ENCODE measurements at places on chromosomes 3 and 15.
A peak's percentile ranks its signal among the peaks of the same experiment; 100 is the strongest.

- no peak for DNase-seq
These were observed 68.2 kb downstream of the SIDT1 start for GRCh38 chr3:113600418-113601182.

DNA sequence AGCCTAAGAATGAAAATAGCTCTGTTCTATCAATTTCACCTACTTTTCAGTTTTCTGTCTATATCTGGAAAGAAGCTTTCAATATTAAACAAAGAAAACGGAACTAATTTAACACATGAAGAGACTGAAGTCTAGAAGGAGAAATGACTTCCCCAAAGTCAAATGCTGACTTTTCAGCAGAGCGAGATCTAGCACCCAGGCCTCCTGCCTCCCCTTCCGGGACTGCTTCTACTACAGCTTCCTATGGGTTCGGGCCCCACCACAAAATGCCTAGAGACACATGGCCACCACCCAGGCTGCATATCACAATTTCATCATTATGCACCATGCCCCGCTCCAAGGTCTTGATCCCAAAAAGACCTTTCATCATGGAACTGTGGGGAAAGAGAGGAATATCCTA is 104.5 kb downstream of the SST start:
- no peak for DNase-seq

DNA sequence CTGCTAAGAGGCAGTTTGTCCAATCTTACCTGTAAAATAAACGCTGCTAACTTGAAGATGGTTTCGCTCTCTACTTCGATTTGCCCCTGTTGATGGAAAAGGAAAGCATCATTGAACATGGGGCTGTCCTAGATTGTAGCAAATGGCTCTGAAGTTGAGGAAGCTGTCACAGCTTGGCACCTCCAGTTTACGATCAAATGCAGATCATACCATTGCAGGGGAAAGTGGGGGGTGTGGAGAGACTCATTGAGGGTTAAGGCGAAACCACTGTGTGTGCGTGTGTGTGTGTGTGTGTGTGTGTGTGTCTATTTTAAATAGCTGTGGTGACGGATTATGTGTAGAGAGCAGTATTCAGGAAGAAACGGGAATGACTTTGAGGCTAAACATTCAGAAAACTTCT is 127.6 kb upstream of the LMOD3 start:
- peak; percentile 55 for DNase-seq

DNA sequence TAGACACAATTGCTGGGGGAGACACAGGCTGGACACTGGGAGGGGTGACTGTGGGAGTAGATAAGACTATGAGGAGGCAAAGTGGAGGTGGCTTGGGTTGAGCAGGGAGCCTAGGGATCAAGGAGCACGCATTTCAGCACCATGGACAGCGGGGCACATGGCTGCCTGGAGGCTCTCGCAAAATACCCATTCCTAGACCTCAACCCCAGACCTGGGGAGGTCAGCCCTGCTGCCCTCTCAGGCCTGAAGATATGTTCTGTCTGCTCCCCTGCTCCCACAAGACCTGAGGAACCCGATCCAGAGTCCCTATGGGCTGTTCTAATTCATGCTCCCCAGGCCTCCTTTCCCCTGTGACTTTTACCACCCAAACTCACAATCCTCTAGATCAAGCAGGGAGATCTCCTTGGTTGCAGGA is 16.0 kb upstream of the CPEB1 start:
- peak; percentile 95 for DNase-seq

DNA sequence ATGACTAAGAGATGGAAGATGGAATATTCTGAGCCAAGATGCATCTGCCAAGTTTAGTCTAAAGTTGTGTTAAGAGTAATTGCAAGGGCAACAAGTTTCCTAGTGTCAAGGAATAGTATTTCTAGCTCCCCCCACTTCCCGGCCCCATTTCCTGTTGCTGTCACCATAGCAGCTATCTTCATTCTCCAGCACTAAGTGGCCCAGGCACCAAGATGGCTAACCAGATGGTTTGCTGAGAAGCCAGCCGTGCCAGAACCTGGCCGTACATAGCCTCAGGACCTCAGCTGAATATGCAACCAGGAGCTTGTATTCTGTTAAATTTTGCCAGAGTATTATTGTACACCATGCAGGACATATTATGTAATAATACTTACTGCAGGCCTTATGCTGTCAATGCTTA is 108.8 kb upstream of the UMPS start:
- no peak for DNase-seq

GRCh38 chr3:136955813-136956212 is 2.0 kb upstream of the IL20RB start:
- DNase-seq, result no peak

DNA sequence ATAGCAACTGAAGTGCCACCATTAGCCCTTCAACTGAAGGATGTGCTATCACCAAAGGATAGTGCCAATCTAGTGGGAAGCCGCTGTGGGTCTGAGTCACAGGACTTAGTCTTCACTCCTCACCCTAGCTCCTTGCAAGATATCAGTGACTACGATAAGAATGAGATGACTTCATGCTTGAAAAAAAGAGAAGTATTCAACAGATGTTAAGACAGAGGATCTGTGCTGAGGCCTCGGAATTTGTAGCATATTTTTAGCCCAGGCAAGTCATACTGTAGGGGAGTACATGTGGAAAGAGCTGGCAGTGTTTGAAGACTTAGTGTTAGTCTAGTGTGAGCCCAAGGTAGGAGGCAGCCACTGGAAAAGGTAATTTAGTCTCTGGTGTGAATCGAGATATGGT is 270.7 kb upstream of the LRTM1 start:
- DNase-seq, result no peak

GRCh38 chr3:194287374-194287773 is 63.8 kb downstream of the CPN2 start:
- DNase-seq, result no peak

DNA sequence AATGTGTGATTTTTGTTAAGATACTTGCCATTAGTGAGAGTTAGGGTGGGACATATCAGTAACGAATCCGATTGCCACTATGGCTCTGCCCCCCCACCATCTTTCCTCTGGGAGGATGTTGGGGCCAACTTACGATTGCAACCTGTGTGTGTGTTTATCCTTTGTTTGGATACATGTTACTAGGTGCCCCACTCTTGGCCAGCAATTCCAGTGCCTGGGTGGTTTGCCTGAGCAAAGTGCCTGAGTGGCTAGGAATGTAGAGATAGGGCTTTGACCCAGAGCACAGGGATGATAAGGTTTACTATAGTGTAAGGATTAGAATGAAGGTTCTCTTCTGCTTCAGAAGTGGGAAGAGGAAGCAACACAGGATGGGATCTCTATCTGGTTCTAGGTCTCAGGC is 231.8 kb downstream of the TP63 start:
- no peak for DNase-seq

DNA sequence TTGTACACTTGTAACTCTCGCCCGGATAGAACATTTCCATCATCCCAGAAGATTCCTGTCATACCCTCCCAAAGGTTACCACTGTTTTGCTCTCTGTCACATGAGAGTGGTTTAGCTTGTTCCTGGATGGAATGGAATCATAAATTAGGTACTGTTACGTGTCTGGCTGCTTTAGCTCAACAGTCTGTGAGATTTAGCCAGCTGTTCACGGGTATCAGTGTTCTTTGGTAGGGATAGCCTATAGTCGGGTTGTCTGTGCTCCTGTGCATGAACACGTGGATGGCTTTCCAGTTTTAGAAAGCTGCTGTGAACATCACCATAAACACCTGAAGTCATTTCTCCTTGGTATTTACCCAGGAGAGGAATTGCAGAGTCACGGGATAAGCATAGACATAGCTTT is 58.2 kb upstream of the NR2C2 start:
- DNase-seq, result no peak

- DNase-seq, result no peak
These were observed 28.6 kb downstream of the CGGBP1 start for GRCh38 chr3:88030210-88030609.

- peak; percentile 11 for DNase-seq
These were observed 4.5 kb upstream of the CACNA1D start for GRCh38 chr3:53489787-53490458.

DNA sequence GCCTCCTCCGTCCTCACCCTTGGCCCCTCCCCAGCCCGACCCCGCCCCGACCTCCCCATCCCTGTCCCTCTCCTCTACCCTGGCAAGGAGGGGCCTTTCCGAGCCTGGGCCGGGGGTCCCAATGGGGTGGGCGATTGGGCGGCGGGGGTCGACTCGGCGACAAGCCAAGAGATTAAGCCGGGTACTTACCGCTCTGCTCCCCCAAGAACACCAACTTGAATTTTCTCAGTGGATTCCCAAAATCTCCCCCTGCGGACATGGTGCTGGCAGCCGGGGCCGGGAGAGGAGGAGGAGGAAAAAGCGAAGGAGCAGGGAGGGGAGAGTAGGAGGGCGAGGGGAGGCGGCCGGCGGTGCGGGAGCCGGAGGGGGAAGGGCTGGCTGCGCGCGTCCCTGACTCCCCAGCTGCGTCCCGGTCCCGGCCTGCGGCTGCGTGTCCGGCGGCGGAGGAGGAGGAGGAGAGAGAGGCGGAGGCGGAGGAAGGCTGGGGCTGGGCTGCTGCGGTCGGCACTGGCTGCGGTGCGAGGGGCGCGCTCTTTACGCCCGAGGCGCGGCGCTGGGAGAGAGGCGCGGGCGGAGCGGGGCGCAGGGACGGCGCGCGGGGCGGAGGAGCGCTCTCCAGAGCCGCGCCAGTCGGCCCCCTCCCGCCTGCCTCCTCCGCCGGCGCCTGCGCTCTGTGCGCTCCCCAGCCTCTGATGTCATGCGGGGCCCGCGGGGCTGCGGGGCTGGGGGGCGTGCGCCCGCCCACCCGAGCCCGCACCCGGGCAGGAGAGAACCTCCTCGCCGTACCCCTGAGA is at the start of gene RAB6B:
RAB6B (minus strand) TSS at position 675 of the 794 bp plus-strand sequence; CDS start at position 259, 416 bp downstream.
- peak; percentile 78 for DNase-seq

GRCh38 chr3:140766465-140766864 is 88.6 kb downstream of the TRIM42 start:
- DNase-seq, result no peak

- no peak for DNase-seq
These were observed 110.7 kb downstream of the EEFSEC start for GRCh38 chr3:128263946-128264345.

GRCh38 chr3:109643590-109643989 is 306.2 kb upstream of the DPPA4 start:
- DNase-seq, result no peak

- DNase-seq, result peak; percentile 14
These were observed at the start of gene PTX3 for GRCh38 chr3:157436583-157437291. TSS of gene PTX3 (plus strand) at chr3:157436850. CDS start at chr3:157436934, 84 bp downstream.

DNA sequence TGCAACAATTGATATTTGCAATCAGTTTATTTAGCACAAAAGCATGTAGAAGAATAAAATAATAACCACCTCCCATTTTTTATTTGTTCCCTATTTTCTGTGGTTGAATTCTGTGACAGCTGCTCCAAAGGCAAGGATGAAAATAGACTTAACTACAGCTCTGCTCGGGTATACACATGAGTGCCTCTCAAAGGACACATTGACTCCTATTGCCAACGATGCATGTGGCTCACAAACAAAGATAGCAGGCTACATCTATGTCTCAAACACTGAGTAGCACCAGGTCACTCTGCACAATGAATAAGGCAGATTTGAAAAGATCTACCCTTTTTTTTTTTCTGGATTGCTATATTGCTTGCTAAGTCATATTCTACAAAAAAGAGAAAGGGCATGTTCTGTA is 612.9 kb downstream of the ROBO1 start:
- no peak for DNase-seq

GRCh38 chr3:195540027-195540426 is 3.1 kb downstream of the PPP1R2 start:
- no peak for DNase-seq

DNA sequence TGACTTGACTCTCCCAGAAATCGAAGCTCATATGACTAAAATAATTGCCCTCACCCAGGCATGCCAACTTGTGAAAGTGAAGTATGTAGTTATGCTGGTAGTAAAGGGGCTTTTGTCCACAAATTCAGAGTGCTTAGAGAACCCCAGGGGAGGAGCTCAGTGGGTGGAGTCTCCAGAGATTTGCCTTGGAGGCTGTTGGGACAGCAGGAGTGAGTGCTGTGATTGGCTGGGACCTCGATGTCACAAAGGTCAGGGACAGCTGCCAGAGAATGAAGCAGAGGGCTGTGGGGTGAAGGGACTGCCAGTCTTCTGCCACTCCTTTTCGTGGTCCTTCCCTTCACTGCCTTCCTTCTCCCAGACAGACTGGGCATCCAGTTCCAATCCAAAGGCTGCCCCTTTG is 49.8 kb downstream of the ZNF445 start:
- DNase-seq, result no peak

DNA sequence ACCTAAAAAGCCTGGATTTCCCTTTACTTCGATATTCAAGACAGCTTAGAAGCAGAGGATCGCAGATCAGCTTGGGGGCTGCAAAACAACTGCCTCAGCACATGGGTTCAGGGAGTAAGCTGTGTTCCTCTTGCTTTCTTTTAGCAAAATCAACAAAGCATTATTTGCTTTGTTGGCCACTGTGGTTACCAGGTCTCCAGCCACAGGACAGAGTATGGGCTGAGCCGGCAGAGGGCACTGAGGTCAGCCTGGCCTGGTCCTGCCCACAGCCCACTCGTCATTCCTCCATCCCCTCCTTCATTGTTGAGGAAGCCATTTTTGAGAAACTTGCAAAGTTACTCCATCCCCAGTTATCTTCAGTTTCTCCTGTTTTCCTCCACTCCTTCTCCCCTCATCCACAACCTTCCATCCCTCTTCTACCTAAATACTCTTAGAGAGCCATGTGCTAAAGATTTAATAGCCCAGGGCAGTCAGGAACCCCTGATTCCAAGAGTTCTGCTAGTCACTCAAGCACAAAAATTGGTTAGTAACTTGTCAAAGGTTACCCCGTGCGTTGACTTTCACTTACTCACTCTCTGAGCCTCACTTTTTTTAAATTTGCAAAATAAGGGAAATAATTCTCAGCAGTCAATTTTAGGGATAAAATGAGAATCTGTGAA is 60.0 kb upstream of the HES1 start:
- no peak for DNase-seq

DNA sequence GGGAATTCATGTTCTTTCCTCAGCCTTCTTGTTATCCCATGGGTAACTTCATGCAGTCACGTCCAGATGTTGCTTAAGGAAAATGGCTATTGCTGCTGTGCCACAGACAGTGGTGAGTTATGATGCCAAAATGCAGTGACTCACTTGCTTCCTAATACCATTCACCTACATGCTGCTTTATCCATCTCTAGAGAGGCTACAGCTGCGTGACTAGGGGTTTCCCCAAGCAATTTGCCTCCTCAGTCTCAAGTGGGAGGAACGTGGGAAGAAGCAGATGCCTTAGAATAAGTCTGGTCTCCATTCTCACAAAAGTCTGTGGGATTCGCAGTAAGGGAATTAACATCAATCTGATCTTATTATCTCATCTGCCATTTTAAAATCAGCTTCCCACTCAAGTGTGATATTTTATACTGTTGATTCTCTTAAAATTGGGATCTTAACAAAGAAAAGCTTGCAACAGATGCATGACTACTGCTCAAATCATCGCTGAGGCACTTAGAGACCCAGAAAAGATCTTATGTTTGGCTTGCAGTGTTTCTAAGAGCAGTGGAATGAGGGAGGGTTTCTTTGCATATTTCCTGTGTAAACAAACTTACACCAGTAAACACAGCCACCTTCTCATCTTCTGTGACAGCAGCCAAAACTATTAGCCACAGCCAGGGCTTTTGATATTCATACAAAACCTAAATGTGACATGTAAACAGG is 62.0 kb upstream of the ACP3 start:
- DNase-seq, result no peak
